HFF-Myc (cell line): ENCODE measurements at places on chromosomes 2 and 18.

DNA sequence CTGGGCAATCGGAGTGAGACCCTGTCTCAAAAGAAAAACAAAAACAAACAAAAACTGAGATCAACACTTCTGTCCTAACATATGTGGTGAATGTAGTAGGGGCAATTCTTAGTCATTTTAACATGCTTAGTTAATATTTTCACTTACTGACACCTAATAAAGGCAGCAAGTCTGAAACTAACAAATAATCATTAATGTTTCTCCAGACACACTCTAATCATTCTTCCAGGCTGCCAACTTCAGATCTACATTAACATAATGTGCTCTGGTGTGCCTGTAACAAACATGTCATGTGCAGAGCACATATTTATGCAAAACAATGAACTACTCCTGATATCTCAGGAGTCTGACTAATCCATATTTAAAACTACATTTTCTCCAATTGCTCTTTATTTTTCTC, 6.0 kb downstream of the KRCC1 start:
- DNase-seq = no peak

- no peak for DNase-seq
Observed at GRCh38 chr2:166568409-166568808, 74.4 kb upstream of the SCN7A start.

DNA sequence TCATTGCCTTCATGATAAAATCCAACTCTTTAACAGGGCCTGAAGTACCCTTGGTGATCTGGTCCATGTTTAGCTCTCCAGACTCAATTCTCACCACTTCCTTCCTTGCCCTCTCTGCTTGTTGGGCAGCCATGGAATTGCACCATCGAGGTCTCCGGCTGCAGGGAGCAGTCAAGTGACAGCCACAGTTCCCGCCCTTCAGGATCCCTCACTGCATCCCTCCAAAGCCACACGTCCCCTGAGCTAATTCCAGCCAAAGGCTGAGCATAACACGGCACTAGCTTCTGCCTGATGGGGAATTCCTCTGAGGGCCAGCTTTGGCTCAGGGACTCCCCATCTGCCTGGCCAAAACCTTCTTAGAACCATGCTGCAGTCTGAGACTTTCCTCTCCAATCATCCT, 47.4 kb upstream of the SLC1A4 start:
- no peak for DNase-seq

GRCh38 chr2:133561045-133561852, 7.0 kb downstream of the NCKAP5 start:
- DNase-seq = peak; percentile 7

GRCh38 chr18:58488041-58488440, 140.8 kb downstream of the ALPK2 start:
- no peak for DNase-seq

DNA sequence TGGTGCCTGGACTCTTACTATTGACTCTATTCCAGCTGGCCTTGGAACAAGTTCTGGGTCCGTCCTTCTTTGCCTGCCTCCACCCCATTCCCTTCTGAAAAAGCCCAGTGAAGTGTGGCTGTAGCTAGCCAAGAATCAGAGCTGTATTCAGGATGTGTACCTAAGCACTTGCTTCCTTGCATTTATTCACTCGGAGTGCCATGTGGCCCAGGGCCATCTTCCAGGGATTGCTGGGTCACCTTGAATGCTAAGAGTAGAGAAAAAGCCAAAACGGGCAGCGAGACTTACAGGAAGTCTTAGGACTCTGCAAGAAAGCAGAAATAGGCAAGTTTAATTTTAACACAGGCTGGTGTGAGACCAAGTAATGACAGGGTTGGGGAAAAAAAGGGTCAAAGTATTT, 4.1 kb downstream of the ITGA6 start:
- DNase-seq = no peak

- no peak for DNase-seq
Observed at GRCh38 chr18:79950515-79951341, 725 bp downstream of the SLC66A2 start.

GRCh38 chr2:231425811-231426703, 30.5 kb downstream of the B3GNT7 start:
- no peak for DNase-seq
